EH (cell line): ENCODE measurements at places on chromosomes 2 and 18.

GRCh38 chr2:116094196-116094595, 1651.8 kb downstream of the DPP10 start:
- no peak for DNase-seq

GRCh38 chr2:168912901-168913369, 11.8 kb downstream of the G6PC2 start:
- peak; percentile 24 for DNase-seq

GRCh38 chr2:109607766-109608165, 6.0 kb downstream of the SEPTIN10 start:
- peak; percentile 55 for DNase-seq

DNA sequence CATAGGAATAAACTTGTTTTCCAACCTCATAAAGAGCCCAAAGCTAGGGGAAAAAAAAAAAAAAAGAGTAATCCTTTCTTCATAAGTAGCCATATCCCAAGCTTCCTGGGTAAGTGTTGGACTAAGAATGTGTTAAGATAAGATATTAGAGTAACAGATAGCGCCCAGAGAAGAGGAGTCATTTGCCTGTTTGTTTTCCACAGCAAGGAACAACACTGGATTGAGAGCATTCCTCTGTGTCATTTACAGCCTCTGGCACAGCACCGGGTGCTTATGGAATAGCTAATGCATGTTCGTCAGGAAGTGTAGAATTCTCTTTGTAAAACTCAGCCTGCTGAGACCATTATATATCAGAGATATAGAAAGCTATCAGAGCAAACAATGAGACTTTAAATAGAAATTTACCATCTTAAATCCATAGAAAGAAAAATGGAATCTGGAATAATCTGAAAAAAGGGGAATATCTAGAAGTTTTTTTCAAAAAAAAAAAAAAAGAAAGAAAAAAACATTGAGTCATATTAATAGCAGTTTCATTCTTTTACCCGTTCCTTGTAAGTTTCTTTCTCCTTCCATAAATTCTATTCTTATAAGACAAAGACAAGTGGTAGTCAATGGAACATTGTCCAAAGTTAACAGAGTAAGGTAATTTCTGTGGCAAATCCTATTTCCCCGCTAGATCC, 37.6 kb downstream of the LRP2 start:
- no peak for DNase-seq

- peak; percentile 31 for DNase-seq
Observed at GRCh38 chr2:65937379-65938160, 497.4 kb upstream of the MEIS1 start.

DNA sequence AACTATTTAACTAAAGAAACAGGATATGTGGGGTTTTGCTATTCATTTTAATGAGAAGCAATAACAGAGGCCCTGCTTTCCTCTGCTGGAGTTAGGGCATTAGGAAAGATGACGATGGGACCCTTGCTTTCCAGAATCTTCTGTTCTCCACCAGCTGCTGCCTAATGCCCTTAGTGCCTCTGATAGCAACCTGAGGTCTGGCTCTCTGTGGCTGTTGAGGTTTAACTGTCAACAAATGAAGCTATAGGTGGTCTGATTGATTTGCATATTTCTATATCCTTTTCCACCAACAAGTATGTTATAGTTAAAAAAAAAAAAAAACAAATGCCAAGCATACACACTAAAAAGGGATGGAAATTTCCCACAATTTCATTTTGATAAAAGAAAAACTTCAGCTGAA, 115.1 kb upstream of the NCK2 start:
- no peak for DNase-seq

GRCh38 chr2:227320305-227321094, 4.6 kb upstream of the MFF start:
- no peak for DNase-seq

- DNase-seq = peak; percentile 21
Observed at GRCh38 chr2:217650229-217650628, 352.6 kb downstream of the TNS1 start.

- no peak for DNase-seq
Observed at GRCh38 chr2:68416081-68416675, 50.9 kb downstream of the FBXO48 start.

DNA sequence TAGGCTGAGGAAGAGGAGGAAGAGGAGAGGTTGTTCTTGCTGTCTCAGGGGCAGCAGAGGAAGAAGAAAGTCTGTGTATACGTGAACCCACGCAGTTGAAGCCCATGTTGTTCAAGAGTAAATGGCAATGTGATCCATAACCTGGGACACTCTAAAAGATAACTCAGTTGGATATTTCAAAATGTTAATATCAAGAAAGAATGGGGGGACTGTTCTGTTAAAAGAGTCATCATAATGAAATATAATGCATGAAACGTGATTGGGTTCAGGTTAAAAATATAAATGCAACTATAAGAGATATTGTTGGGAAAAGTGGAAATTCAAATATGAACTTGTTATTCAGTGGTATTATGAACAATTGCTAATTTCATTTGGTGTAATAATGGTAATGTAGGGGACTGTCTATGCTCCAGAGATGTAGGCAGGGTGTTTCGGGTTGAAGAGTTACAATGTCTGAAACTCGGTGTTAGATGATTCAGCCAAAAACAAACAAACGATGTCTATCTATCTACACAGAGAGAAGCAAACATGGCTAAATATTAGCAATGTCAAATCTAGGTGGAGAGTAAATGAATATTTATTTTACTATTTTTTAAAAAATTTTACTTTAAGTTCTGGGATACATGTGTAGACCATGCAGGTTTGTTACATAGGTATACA, 21.1 kb upstream of the POLE4 start:
- DNase-seq = no peak

GRCh38 chr2:173090276-173090877, 14.7 kb downstream of the MAP3K20 start:
- DNase-seq = peak; percentile 81

GRCh38 chr18:79756826-79757225, 40.9 kb upstream of the KCNG2 start:
- DNase-seq = no peak

GRCh38 chr18:22971038-22971437, 37.9 kb downstream of the RBBP8 start:
- DNase-seq = no peak

GRCh38 chr2:162011706-162012564, 62.1 kb downstream of the DPP4 start:
- no peak for DNase-seq

- peak; percentile 86 for DNase-seq
Observed at GRCh38 chr2:149733936-149734685, 146.5 kb upstream of the MMADHC start.

- no peak for DNase-seq
Observed at GRCh38 chr2:43199492-43200488, 26.6 kb downstream of the ZFP36L2 start.

- no peak for DNase-seq
Observed at GRCh38 chr2:71613403-71613952, 160.1 kb downstream of the DYSF start.

DNA sequence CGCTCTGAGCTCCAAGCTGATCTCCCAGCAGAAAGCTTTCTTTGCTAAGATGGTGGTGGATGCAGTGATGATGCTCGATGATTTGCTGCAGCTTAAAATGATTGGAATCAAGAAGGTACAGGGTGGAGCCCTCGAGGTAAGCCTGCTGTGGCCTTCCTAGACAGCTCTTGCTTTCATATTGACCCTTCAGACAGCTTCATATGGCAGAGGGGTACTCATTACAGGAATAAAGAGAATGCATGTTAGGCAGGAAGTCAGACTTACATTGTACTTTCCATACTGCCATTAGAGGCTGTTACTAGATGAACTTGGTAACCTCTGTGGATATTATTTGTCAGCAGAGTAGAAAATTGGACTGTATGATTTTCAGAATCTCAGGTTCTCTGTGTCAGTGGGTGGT, 10.5 kb downstream of the CCT7 start:
- no peak for DNase-seq

DNA sequence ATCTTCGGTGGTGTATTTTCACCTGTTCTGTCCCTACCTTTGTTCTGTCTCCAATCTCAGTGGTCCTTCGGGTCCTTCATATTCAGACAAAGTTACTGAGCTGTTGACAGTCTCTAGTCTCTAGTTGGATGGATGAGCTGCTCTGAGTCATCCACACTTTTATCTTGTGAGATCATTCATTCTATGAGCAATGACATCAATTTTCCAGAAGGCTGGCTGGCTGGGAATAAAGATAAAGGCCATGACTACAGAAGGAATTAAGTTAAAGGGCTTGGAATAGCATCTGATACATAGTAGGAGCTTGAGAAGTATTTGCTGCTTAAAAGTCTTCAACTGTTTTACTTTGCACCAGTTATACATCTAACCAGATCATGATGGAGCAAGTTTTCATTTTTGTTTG, 43.1 kb upstream of the SLC39A10 start:
- DNase-seq = peak; percentile 96

DNA sequence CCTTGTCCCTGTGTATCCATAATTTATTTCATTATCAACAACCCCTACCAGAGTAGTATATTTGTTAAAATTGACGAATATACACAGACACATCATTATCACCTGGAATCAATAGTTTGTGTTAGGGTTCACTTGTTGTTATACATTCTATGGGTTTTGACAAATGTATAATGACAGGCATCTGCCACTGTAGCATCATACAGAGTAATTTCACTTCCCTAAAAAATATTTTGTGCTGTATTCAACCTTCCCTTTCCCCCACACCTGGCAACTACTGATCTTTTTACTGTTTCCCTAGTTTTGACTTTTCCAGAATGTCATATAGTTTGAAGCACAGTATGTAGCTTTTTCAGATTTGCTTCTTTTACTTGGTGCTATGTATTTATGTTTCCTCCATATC, 132.0 kb downstream of the ZNF804A start:
- no peak for DNase-seq

DNA sequence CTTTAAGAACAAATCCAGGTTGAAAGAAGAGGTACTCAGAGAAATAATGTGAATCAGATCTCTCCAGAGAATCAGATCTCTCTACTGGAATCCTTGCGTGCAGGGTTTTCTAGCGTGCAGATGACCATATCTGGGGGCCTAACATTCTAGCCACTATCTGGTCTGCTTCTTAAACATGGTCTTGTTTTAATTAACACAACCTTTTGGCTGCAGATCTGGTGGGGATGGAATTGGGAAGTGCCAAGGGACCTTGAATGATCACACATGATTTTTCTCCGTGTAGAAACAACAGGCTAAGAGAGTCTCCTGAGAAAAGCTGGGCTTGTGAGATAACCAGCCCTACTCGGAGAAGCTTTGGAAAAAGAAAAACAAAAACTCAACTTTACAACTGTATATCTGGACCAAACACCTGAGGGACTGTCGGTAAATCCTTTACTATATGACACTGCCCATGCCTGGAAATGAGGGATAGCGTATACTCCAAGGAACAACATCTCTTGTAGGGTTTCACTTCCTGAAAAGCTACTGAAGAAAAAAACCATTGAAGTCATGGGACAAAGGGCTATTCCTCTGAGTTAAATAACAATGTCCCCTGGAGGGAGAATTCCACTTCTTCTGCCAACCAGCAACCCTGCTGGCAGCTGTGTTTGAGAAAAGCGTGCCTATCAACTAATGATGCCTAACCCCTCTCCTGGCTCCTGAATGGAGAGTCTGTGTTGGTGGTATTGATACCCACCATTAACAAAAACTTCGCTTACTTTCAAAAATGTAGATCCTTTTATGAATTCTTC, 171.0 kb upstream of the REV1 start:
- no peak for DNase-seq

DNA sequence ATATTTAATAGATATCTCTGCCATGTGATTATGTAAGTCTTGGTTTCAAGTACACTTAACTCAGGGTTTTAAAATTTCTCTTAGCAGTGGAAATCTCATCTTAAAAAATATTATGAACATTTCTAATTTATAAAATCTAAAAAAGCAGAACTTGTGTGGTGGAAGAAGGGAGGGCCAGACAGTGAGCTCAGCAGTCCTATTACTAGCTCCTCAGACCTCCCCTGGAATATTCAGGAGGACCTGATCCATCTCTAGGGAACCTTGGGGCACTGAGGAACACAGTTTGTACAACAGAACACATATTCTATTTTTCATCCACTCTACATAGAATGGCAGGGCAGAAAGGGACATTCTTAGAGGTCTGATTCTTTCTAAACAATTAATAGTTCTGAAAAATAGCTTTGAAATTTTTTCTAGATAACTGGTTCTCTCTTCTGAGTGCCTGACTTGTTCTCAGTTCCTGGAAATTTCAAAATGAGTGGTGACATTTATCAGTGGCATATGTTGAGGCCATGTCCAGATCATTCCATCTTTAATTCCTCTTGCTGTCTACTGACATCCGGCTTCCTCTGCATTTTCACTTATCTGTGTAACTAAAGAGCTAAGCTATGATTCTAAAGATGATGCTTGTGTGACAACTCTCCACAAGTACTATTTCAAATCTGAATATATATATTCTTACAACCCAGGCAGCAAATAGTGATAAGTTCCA, 8.2 kb upstream of the MAP4K4 start:
- no peak for DNase-seq

DNA sequence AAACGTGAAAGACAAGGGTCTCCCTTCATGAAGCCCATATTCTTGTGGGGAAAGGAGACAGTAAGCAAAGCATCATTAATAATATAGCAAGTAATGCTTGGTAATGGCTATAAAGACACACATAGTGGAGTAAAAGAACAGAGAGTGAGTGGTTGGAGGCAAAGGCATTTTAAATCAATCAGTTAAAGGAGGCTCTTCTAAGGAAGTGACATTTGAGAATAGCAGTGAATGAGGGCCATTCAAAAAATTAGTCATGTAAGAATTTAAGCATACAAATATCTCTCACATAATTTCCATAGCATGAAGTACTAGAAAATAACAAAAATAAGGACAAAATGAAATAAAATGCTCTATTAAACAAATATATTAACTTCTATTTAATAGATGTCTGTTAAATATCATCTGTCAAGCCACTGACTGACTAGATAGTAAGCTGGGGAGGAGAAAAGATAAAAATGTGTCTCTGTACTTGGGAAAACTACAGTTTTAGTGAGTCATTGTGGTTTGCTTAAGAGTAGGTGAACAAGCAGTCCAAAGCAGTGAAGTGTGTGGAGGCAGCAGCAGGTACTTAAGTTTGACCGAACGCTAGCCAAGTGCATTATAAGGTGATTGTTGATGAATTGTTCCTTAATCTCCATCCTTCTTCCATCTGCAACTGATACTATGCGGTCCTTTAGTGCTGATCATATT, 160.1 kb downstream of the PARD3B start:
- DNase-seq = peak; percentile 36

DNA sequence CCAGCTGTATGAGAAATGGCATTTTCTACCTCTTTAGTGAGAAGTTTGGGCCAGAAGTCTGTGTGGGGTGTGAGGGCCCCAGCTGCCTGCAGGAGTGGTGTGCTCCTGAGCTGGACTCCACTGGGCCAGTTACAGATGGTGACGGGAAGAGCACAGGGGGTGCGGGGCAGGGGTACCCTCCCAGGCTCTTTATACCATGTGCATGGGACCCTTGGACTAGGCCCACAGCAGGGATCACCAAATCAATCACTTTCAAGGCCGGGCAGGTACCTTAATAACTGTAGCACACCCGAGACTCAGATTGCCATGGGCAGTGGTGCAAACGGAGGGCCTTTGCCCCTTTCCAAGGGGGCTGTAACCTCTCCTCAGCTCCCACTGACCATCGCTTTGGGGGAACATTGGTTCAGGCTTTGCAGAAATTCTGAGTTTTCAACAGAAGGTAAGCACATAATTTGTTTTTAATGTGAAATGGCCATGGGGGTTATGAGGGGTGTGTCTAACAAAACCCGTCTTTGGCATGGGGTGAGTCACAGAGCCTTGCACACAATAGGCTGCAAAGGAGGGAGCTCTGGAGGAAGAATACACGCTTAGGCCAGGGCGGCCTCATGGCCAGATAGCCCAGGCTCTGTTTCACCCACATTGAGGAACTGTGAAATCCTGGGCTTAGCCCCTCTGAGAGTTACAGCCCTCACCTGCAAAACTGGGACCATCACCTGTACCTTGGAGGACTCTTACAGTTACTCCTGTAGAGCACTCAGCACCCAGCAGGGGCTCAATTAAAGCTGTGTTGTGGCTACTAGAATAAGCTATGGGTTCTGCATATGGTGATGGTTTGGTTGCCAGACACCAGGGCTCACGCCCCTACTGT, 141.0 kb upstream of the BCL2L11 start:
- DNase-seq = no peak
